Type B pancreatic cell (in vitro differentiated cells): ENCODE measurements at places on chromosomes 4 and X.

DNA sequence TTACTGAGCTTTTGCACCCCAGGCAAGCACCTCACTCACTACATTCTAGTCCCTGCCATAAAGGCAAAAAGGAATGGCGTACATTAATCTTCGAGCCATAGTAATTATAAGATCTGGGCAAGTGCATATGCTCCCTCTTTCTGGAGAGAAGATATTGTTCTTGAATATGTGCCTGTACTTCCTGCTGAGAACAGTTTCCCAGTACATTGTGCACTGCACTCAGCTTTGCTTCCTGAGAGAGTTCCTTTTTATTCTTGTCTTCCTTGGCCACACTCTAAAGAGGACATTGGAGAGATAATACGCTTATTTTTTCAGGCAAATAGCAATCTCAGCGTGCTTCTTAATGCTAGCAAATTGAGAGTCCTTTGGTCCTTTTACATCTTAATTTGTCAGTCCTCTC is 909.0 kb upstream of the PCDH10 start:
- DNase-seq: no peak

- no peak for DNase-seq
These were observed 222.4 kb downstream of the CCSER1 start for GRCh38 chr4:90349636-90350035.

GRCh38 chr4:54669831-54670230 is 12.1 kb downstream of the KIT start:
- DNase-seq: no peak

- DNase-seq: no peak
These were observed 32.8 kb downstream of the TRMT44 start for GRCh38 chr4:8473198-8473919.

- no peak for DNase-seq
These were observed 160.4 kb upstream of the GPR101 start for GRCh38 chrX:137194164-137194563.

- no peak for DNase-seq
These were observed 81.2 kb downstream of the SYTL5 start for GRCh38 chrX:38087594-38087993.

GRCh38 chr4:57037982-57038604 is 59.4 kb downstream of the POLR2B start:
- DNase-seq: peak; percentile 81
